Neural crest cell (in vitro differentiated cells): ENCODE measurements at places on chromosomes 16 and 17. TPM values are rescaled to one million over a fixed set of nuclear protein-coding genes. Genes with fewer than 3 reads are reported as not detected.

The EVI2B gene
- total RNA-seq, result not detected in 2 replicates

The TP53TG3C gene
- total RNA-seq, result not detected in 2 replicates

The CDH1 gene
- 0.48 and 1.1 TPM in 2 replicates for total RNA-seq

DNA sequence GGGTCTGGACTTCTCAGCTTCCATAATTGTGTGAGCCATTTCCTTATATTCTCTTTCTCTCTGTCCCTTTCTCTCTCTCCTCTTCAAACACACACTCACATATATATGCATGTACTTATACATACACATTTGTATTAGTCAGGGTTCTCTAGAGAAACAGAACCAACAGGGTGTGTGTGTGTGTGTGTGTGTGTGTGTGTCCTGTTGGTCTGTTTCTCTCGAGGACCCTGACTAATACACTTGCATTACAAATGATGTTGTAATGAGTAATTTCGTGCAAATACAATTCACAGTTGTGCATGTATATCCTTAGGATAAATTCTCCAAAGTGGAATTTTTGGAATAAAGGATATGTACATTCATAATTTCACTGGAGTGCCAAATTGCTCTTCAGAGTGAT is 115.3 kb downstream of the NPIPB5 start:
- no peaks in the 10 kb centered on the region for H3K4me1 ChIP-seq
- H3K36me3 ChIP-seq, result no peaks in the 10 kb centered on the region
- no peak overlapping the region for H3K4me3 ChIP-seq

DNA sequence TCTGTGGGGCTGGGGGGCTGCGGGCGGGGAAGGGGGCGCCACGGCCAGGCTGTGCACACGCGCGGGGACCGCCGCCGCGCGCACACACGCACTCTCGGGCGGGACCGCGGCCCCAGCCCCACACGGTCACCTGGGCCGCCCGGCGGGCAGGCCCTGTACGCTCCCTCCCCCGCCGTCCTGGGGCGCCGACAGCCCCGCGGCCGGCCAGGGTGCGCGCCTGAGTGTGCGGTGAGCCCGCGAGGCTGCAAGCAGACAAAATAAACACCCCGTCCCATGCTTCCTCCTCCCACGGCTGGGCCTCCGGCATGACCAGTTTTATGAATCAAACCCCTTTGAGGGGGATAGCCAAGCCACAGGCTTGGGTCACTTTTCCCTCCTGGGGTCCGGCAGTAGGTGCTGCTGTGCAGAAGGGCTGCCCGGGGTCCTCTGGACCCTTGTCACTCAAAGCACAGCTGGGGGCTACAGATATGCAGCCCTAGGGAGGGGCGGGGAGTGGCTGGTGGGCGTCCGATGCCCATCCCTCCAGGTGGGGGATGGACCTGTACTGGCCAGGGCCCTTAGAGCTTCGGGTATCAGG is 441 bp downstream of the VASN start:
- DNase-seq, result no peak
- H3K27ac ChIP-seq, result no peak overlapping the region
- peaks cover 11% of the 10 kb centered on the region for H3K27me3 ChIP-seq

DNA sequence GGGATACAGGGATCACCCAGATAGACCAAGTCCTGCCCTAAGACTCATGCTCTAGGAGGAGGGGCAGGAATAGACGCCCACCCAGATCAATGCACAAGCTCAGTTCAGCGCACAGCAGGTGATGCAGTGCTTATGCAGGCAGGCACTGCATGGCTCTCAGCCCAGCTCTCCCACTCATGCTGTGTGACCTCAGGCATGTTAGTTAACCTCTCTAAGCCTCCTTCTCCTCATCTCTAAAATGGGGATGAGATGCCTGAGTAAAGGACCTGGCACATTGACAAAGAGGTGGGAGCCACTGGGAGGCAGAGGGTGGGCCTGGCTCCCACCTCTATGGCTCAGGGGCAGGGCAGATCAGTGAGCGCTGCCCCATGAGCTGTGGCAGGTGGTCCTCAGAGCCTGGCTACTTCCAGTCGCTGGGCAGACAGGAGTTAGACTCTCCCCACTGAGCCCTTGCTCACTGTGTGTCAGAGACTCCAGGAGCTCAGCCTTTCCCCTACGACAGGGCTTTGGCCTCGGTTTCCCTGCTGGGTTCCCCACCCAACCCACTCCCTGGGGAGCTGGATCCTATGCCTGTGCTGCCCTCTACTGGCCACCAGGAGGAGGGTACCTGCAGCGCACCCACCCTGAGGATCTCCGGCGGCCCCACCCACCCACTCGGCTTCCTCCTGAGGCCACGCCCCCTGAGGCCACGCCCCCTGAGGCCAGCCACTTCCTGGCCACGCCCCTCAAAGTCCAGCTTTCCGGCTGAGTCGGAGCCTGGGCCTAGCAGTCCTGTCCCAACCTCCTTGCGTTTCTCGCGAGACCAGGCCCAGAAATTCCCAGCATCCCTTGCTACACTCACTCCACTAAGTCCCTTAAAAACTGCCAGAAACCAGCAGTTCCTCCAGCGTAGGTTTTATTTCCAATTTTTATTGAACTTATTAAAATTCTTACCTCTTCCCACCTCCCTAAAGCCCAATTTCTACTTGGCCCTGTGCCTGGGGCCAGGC is 196.1 kb downstream of the GSG1L start:
- H3K4me1 ChIP-seq, result no peaks in the 10 kb centered on the region
- no peak overlapping the region for H3K27ac ChIP-seq
- H3K27me3 ChIP-seq, result peaks cover 4% of the 10 kb centered on the region
- peak; percentile 80 for DNase-seq

- no peaks in the 10 kb centered on the region for H3K27me3 ChIP-seq
- no peak for DNase-seq
- H3K4me1 ChIP-seq, result peaks cover 26% of the 10 kb centered on the region
- H3K4me3 ChIP-seq, result no peak overlapping the region
These were observed 87.8 kb downstream of the SMG6 start for GRCh38 chr17:2215616-2216364.

GRCh38 chr17:41396996-41397660 is at the start of gene KRT31:
Gene KRT31, minus strand, starts transcription at chr17:41397608. Its CDS starts 69 bp downstream, at chr17:41397539.
- peaks cover 17% of the 10 kb centered on the region for H3K4me1 ChIP-seq
- H3K36me3 ChIP-seq, result no peaks in the 10 kb centered on the region
- no peaks in the 10 kb centered on the region for H3K27me3 ChIP-seq
